ENCODE measurements at places on chromosomes 16 and 17. TPM values are rescaled to one million over a fixed set of nuclear protein-coding genes. Genes with fewer than 3 reads are reported as not detected.

Gene CHP2
- not detected for total RNA-seq

Gene RNF222
- not detected for total RNA-seq

Gene PYY
- not detected for total RNA-seq

Gene TMEM106A
- total RNA-seq: 10.2 TPM

GRCh38 chr16:73036074-73036826 is 11.7 kb downstream of the ZFHX3 start:
- no peak for DNase-seq

DNA sequence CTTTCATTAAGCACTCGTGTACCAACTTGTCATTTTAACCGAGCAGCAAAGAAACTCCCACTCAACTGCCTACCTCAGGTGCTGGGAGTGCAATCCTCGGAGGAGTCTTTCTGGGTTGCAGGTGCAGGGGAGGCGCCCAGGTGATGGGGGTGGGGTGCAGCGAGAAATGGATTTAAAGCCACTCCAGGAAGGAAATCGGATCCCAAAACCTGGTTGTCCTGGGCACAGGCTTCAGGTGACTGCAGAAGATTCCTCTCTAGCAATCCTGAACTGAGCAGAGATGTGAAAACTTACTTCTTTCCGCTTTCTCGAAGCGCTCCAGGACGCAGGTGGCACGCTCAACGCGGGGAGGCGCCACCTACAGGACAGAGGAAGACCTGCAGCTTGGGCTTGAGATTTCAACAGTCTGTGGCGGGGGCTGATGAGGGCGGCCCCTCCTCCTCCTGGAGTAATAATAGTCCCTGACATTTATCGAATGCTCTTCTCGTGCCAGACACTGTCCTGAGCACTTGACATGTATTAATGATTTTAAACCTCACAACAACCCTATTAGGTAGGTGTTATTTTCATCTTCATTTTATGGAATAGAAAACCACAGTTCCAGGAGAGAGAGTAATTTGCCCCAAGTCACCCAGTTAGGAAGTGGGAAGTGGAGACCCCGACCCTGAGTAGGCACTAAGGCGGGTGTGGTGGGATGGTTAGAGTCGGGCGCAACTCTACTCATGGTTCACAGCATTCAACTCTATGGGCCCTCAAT is 27.2 kb upstream of the SKAP1 start:
- DNase-seq: peak; percentile 59

DNA sequence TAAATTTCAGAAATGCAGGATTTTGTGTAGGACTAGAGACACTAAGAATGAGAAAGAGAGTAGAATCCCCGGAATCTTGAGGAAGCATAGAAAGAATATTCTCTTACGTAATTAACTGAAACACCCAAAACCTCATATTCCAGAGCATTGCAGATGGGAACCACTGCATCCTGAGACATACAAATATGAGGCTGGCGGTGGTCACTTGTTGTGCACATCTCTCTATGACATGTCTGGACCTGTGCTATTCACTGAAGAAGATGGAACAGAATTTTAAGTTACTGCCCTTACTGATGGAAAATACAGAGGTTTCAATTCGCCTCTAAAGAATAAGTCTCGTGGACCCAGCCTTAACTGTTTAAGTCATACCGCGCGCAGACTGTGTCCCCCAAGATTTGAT is 806 bp downstream of the RAD51C start:
- no peak for DNase-seq

DNA sequence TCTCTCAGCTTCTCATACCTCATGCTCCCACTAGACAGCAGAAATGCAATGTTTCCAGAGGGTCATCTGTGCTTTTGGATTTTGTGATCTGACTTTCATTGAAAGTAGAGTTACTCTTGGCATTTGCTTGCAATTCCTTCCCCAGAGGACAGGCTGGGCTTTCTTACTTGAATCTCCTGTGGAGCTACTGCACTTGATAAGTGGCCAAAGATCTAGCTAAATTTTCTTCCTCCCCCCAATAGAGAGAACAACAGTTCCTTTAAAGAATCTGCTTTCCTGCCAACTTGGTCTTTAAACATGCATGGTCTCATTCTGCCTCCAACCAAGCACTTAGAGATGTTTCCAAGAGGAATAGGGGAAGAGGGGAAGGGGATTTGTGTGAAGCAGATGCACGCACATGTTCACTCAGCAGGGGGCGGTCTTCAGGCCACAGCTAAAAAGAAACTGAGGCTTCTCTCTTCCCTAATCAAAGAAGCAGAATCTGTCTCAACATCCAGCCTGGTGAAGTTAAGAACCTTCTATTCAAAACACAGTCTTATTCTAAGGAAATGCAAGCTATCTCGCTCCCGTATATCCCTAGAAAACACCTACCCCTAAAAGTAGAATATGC is 229.6 kb downstream of the ZFHX3 start:
- no peak for DNase-seq

DNA sequence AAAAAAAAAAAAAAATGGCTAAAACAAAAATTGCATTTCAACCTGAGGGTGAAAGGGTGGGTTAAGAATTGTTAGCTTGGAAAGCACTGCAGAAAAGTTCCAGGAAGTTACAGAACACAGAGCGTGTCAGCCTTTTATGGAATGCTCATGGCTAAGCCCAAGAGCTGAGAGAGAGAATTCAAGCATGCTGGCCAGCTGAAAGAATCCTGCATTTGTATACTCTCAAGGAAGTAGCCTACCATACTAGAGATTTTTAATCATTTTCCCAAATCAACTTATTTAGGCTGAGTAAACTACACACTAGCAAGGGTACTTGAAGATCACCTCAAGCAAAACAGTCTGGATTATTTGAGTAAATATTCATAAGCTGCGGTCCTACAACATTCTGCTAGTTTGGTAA is 153.9 kb downstream of the KCNJ2 start:
- no peak for DNase-seq

DNA sequence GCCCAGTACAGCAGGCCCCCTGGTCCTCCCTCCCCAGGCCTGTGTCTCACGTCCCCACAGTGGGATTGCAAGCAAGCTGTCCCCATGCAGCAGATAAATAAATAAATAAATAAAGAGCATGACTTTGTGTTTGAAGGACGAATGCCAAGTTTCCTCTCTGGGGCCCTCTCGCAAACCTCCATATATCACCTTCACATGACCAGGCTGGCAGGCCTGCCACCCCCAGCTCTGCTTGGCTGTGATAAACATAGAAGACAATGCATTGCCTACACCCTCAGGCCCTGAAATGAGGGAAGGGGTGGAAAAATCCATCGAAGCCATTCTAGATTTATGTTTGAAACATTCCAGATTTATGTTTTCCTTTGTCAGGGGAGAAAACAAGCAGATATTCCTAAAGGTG is 107.3 kb downstream of the CCT6B start:
- DNase-seq: no peak
